ENCODE measurements at places on chromosomes 4 and X.

DNA sequence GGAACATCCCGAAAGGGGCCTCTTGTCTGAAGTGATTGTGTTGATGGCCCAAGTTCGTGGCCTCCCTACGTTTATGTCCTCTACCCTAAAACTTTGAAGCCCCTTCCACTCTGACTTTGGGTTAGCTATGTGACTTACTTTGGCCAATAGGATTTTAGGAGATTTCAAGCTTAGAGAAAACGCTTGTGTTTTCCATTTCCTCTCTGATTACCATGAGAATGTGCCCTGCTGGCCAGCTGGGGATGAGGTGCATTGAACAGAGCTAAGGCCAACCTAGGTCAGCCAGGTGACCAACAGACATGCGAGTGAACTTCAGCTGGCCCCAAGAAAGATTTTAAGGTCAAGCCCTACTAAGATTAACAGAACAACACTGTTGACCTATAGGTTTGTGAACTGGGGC lies 82.4 kb downstream of the SLC2A9 start:
- no peak for DNase-seq

DNA sequence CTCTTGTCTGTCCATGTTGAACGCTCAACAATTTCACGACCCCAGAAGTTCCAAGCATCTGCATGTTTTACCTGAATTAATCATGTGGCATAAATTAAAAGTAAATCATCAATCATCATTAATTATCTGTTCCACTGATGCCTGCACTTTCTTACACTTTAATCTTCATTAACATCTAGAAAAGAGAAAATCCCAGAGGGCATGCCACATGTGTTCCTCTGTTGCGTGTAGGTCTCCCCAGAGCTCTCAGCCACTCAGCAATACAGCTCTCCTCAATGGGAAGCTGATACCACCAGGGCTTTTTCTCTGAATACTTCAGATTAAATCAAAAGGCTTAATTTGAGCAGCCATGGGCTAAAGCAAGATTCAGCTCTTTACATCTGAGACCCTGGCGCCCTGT lies 722.4 kb upstream of the TENM3 start:
- DNase-seq: no peak

GRCh38 chr4:142041788-142042187 lies 405.4 kb downstream of the IL15 start:
- DNase-seq: no peak

DNA sequence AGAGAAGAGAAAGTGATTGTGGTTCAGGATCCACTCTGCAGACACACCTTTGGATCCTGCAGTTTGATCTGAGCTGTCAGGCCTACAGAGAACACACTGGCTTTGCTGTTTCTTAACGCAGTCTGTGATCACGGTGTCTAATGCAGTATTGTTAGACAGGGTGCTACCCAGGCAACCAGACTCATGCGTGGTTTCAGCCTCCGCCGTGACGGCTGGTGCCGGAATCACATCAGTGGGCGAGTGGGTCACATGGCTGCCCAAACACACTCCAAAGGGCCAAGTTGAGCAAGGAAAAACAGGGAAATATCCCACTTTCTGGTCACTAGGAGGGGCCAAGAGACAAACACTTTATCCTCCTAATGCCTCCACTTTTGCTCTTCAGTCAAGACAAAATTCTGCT lies 27.5 kb downstream of the CCDC149 start:
- DNase-seq: no peak

- no peak for DNase-seq
Observed at GRCh38 chr4:112083587-112084347, 61.5 kb upstream of the FAM241A start.
